ENCODE measurements at places on chromosomes 3 and 15.

- DNase-seq, result no peak
Observed at GRCh38 chr3:47017504-47018268, 38.2 kb downstream of the NBEAL2 start.

DNA sequence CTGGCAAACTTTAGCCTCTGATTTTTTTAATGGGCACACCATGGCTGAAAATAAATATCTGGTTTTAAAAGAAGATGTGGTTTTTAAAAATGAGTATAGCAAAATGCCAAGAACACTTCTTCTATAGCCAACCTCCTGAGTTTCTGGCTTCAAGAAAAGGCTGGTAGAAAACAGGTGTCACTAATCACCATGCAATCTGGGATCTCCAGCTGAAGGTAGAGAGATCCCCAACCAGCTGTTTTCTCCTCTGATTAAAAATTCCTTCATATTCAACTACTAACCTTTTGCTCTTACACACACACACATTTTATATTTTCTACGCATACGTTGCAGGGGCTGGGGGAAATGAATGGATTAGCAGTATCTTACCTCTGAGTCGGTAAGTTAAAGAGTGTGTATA is 279.6 kb upstream of the ROBO2 start:
- DNase-seq, result no peak

- no peak for DNase-seq
Observed at GRCh38 chr15:74768099-74768770, 13.6 kb upstream of the CSK start.

GRCh38 chr3:36282766-36283165 is 97.5 kb upstream of the STAC start:
- no peak for DNase-seq

GRCh38 chr3:157573780-157574378 is 70.7 kb upstream of the VEPH1 start:
- DNase-seq, result no peak

- DNase-seq, result no peak
Observed at GRCh38 chr3:194740859-194741491, 55.3 kb downstream of the FAM43A start.

DNA sequence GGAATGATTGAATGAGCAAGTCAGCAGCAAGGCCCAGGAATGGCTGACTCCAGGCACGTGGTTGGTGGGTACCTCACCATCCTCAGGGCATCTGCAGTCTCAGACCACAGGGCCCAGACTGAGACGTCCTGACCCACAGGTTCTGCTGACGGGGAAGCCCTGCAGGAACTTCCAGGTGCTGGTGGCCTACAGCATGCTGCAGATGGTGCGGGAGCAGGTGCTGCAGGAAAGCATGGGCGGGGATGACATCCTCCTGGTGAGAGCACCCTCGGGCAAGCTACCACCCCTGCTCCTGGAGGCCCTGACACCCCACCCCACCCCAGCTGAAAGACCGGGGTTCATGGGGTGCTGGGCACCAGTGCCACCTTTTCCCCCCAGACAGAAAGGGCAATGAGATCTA is 14.1 kb downstream of the TBC1D21 start:
- DNase-seq, result no peak

GRCh38 chr3:36434687-36435426 is 54.6 kb downstream of the STAC start:
- no peak for DNase-seq

- DNase-seq, result no peak
Observed at GRCh38 chr15:72521682-72522081, 47.6 kb downstream of the ARIH1 start.

- DNase-seq, result no peak
Observed at GRCh38 chr3:38152609-38153008, 12.7 kb upstream of the OXSR1 start.

- DNase-seq, result no peak
Observed at GRCh38 chr3:71515636-71516365, 67.7 kb downstream of the FOXP1 start.

DNA sequence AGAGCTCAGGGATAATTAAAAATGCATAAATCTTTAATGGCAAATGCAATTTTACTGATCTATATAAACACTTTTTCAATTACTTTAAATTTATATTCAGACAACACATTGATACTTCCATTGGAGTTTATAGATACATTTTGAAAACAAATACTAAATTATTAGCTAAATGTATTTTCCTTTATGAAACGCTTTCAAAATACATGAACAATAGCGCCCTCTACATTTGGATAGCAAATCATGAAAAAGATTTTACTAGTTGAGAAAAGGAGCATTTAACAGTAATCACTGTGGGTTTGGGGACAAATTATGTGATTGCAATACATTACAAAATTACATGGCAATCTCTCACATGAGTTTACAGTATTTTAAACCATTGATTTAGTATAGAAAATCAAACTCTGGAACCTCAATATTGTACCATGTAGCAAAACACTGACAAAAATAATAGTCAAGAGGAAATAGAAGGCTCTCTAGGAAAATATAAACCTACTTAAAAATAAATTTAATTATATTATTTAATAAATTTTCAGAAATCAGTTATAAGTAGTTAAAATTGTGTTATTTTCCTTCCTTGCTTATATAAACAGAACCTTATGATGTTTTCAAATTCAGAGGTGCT is 207.9 kb downstream of the ZIC1 start:
- DNase-seq, result no peak

DNA sequence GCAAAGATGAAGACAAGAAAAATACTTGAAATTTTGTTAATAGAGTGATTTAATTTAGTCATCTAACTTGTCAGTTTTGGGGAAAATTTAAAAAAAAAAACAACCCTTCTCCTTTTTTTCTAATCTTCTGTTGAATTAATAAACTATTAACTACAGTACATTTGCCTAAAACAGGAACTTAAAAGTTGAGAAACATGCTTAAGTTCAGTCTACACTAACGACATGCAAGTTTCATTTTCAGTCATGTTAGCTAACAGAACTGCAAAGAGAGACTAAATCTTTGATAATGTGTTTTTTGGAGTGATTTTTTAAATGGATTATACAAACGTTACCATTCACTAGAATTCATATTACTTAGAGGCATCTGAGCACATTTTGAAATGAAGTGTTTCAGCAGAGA is 71.9 kb upstream of the MBNL1 start:
- DNase-seq, result no peak

DNA sequence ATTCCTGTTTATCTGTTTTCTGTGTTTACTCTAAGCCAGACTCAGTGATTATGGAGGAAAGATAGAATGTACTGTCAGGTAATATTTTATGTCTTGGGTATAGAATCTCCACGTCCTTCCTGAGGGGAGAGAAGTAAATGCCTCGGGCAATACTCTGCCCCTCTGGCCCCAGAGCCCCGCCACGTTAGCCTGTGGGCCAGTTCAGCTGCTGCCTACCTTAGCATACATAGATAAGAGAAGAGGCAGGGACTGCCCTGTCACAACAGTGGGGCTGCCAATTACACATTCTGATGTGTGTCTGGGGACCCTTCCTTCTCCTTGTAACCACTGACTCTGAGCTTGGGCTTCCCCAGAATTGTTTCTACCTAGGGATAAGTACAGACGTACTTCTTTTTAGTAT is 347.7 kb upstream of the ATP11B start:
- no peak for DNase-seq

GRCh38 chr3:99248913-99249312 is 347.4 kb upstream of the DCBLD2 start:
- DNase-seq, result no peak

DNA sequence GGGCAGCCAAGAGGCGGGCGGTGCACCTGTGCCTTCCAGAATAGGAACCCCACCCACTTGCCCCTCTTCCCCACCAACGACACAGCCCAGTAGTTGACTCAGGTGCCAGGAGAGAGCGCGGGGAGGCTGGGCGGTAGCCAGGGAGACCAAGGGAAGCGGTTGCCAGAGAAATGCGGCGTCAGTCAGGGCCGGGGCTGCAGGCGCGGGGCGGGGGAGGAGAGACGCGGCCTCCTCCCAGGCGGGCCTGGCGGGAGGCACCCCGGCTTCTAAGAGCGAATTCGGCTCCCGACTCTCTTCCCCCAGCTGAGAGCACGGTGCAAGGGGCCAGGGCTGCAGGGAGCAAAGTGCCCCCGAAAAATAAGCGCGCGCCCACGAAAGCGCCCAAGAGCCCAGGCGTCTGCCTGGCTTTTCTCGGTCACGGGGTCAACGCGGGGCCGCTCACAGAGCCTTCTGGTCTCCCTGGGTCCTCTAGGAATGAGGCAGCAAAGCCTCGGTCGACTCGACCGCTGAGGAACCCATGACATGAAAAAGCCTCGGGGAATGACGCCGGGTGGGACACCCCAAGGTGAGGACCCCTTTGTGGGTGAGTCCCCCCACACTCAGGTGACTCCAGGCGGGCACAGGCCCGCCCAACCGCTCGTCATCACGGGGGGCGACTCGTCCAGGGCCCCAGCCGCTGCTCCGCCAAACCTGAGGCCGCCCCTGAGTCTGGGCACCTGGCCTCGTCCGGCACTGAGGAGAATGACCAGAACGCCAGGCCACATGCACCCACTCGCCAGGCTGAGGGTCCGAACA is 716 bp downstream of the CPEB1 start:
- DNase-seq, result no peak

DNA sequence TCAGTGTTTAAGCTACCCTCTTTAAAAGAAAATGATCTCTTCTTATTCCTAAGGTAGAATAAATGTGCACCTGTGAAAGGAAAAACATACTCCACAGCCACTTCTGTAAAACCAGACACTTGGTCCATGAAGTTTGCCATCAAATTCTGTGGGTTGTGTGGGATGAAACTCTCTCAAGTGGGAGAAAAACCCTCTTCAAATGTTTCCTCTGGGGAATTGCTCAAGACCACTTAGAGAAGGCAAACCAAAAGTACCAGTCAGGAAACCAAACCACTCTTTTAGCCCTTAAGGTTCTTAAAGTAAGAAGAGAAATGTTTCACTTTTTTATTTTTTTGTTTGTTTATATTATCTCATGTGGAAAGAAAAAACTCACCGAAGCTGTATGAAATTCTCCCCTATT is 1.2 kb downstream of the COL8A1 start:
- no peak for DNase-seq

GRCh38 chr3:115520241-115520640 is 103.1 kb upstream of the GAP43 start:
- no peak for DNase-seq

DNA sequence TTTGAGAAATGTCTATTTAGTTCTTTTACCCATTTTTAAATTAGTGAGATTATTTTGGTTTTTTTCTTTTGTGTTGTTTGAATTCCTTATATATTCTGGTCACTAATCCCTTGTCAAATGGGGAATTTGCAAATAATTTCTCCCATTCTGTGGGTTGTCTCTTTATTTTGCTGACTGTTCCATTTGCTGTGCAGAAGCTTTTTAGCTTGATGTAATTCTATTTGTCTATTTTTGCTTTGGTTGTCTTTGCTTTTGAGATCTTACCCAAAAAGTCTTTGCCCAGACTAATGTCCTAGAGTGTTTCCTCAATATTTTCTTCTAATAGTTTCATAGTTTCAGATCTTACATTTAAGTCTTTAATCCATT is 472.9 kb downstream of the TBL1XR1 start:
- DNase-seq, result no peak

GRCh38 chr15:67548236-67548852 is 5.8 kb downstream of the MAP2K5 start:
- no peak for DNase-seq

- DNase-seq, result no peak
Observed at GRCh38 chr3:182521339-182521738, 272.0 kb upstream of the ATP11B start.

Data from central memory CD8-positive, alpha-beta T cell (primary cell).